ENCODE measurements at places on chromosomes 3 and 15.

- no peak for DNase-seq
These were observed 32.8 kb downstream of the MYH15 start for GRCh38 chr3:108477511-108478147.

DNA sequence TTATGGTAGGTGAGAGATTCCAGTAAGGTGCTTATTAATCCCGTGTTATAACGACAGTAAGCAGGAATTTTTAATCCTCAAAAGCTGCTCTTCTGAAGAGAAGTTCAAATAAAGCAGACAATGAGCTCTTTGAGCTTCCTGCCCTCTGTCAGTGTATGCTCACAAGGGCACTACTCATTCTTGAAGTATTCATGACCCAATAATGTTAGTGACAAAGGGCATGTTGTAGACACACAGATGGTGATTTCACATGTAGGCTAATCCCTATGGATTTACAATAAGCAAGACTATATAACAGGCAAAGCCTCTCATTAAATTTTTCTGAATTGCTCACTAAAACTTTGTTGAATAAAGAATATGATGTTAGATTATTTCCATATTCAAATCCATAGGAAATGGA is 578.6 kb downstream of the RSL24D1 start:
- DNase-seq, result no peak

- no peak for DNase-seq
These were observed 989 bp upstream of the PPIB start for GRCh38 chr15:64163659-64164362.

DNA sequence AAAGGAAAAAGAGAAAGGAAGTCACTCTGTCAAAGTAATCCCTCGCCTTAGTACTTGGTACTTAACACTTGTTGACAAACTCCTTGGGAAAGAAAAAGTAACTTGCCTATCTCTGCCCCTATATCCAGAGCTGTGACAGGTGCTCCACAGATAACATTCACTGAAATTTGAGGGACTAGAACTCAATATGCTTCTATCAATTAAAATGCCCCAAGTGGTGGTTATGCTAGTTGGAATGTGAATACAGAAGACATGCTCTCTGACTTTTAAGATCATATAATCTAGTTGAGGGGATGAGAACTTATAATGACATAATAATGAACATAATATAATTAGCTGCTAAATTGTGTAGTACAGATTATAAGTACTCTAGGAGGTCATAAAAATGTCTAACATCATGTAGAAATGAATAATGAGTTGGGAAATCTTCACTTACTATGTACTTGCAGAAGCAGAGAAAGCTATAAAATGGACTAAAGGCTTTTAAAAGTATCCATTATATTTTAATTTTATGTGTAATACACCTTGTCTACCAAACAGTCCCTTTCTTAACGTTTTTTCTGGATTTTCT is 153.1 kb upstream of the CCDC54 start:
- no peak for DNase-seq

GRCh38 chr15:60391722-60392315 is 6.0 kb downstream of the ANXA2 start:
- DNase-seq, result no peak

DNA sequence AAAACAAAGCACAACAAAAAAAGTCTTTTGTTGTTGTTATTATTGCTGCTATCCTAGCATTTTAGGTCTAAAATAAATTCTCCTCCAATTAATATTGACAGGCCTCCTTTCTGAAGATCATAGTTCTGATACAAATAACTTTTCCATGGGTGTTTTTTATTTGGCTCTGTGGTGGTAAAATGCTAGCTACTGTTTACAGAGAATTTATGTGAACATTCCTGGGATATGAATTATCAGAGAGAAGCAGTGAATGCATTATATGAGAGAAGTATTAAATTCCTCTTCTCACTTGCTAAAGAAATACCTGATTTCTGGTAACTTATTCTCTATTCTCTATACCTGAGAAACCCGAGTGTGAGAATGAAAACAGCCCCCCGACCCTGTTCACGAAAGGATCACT is 57.5 kb upstream of the TMCO5A start:
- DNase-seq, result no peak

GRCh38 chr3:187648177-187648576 is 22.0 kb downstream of the SST start:
- no peak for DNase-seq

GRCh38 chr3:4979428-4980228 is at the start of gene BHLHE40:
BHLHE40 (plus strand) TSS chr3:4979437; CDS start chr3:4979719, 282 bp downstream.
- no peak for DNase-seq

DNA sequence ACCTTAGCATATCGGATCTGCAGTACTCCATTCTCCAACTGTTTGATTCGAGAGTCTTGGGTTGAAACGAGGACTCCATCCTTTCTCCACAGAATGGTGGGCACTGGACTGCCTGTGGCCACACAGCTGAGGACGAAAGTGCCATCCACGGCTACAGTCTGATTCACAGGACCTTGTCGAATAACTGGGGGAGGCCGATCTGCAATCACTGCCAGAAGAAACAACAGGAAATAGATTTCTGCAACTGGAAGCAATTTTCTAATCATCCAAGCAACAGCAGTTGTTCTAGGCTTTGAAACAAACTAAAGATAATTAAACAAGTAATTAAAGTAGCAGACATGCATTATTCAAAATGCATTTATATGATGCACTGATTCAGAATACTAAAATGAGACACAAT is 1097.7 kb downstream of the ROBO1 start:
- no peak for DNase-seq

DNA sequence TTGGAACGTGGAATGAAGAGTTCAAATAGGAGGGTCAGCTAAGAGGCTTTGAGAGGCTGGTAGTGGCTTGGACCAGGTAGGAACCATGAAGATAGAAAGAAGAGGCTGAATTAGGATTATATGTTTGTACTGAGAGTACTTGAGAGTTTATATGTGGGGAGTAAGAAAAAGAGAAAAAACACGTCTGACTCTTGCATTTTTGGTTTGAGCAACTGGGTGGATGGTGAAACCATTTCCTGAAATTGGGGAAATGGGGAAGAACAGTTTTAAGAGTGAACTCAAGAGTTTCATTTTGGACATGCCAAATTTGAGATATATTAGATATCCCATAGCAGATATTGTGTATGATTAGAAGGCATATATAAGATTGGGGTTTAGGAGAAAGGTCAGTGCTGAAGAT is 92.9 kb upstream of the TNIK start:
- DNase-seq, result no peak

DNA sequence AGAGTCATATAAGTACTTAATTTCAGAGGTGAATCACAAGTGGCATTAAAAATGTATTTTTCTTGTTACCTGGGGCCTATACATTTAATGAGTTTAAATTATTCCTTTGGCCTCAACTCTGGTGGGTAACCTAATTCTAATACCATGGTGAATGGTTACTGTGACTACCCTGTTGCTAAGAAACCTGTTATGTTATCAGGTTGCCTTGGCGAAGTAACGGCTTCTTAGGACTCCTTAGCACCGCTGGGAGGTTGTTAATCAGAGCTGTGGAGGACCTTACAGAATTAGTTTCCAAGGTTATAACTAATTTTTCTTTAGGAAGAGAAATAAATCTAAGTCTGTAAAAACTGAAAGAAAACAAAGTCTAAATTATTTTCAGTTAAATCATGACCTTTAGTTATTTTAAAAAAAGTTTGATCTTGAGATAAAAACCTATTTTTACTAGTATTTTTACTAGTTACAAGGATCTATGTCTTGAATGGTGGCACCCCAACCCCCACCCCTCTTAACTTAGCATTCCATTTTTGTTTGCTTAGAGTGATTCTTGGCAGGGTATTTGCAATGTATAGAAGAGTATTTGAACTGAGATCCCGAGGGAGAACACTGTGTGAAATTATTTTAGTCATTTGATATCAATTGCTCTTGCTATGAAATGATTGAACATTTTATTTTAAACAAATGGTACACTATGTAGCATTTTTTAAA is 155.5 kb downstream of the FNDC3B start:
- DNase-seq, result no peak

DNA sequence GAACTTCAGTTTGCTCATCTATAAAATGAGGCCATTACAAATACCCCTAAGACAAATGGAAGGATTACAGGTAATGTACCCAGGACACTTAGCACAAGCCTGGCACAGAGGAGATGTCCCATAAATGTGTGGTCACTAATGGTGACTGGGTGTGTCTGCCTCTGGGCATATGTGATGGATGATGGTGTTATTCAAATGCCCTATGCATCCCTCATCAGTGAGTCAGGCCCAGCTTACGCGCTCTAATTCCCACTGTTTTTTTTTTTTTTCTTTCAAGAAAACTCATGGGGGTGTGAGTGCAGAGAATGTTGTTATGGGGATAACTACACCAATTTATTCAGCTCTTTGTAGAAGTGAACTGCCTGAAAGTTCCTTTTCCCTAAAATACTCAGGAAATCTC is 23.6 kb upstream of the KIF23 start:
- no peak for DNase-seq

- DNase-seq, result no peak
These were observed 6.7 kb downstream of the COLQ start for GRCh38 chr3:15514663-15515340.

DNA sequence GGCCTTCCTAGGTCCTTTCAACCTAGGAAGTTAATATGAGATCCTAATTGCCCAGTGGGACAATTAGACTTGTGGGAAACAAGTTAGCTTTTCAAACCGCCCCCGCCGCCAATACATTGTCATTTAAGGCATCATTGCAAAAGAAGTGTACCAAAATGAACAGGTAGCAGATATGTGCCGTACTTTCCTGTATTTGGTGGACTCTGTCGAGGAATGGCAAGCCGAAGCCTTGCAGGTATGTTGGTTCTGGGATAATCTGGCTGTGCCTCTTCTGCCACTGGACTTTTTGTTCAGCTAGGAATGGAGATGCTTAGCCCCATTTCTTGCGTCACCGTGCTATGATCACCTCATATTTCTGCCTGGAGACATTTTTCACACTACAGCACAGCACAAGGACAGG is 157.5 kb downstream of the CACNA1D start:
- DNase-seq, result no peak

DNA sequence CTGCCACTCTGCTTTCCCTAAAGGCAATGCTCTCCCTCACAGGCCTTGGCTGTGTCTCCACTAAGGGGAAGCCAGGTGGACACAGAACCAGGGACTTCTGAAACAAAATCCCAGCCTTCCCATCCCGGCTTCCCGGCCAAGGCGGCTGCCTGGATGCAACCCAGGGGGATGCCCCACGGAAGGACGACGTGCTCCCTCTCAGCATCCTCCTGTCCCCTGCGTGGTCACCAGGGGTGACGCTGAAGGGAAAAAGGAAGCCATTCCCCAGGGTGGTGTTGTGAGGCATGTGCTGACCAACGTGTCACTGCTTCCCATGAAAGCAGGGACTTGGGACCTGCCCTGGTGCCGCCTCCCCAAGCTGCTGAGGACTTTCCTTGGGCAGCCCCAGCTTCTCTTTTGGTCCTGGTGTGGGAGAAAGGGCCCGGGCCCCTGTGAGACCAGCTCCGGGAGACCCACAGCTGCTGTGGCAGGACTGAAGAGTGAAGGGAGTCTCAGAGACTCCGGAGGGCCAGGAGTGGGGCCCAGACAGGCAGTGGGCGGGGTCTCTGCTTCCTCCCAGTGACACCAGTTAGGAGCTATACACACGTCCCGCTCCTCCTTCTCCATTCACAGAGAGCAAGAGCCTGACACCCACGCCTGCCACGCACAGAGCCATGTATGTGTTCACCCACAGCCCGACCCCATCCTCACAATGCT is 139.2 kb downstream of the NUP210 start:
- DNase-seq, result no peak

DNA sequence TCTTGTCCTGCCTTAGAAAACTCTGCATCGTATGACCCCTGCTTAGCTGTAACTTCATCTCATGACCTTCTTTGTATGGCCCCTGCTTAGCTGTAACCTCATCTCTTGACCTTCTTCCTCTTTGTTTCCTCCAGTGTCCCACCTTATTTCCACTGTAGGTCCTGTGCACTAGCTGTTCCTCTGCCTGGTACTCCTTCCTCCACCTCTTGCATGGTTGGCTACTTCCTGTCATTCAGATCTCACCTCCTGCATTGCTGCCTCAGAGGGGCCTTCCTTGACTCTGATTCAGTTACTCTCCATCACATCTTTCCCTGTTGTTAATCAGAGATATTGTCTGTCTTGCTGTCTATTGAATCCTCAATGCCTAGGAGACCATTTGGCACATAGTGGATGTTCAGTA is 63.2 kb downstream of the PDE8A start:
- DNase-seq, result no peak

DNA sequence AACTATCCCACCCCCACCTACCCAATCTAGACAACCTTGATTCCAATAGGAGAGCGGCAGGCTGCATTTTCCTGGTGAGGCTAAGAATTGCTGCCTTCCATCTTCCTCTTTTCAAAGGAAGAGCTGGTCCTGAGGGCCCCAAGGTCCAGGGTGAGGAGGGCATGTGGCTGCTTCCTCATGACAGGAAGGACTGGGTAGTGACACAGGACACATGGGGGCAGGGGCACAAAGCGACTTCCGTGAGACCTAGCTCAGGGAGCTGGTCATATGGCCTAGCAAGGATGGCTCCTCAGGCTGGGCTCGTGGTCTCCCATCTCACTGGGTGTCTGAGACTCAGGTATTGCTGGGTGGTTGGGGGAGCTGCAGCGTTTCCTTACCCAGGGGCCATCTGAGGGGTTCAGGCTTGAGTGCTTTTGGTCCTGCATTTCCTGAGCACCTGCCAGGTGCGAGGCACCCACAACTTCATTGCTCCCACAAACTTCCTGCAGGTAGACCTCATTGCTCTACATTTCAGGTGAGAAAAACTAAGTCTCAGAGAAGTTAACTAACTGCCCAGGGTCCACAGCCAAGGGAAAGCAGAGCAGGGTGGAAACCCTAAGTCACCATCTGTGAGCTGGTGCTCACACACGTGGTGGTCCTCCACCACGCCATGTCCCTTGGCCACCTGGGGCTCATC is 160.0 kb upstream of the TLE3 start:
- DNase-seq, result no peak

GRCh38 chr15:40435023-40435709 is 5.6 kb upstream of the BAHD1 start:
- no peak for DNase-seq

GRCh38 chr3:196492080-196492479 is 11.5 kb downstream of the RNF168 start:
- no peak for DNase-seq

DNA sequence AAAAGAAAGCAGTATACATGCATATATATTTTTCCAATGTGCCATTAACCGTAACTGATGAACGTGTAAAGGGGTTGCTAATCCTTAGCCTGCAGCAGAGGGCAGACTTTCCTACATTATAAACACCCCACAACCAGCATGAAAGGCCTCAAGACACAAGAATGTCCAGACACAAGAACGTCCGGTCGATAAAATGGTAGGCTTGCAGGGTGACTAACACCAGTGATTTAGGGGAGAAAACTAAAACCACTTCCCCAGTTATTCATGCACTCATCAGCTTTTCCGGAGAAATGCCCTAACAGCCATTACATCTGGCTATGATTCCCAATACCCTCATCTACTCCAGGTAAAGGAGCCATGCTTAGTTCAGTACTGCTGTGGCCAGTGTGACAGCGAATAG is 57.4 kb downstream of the LRTM1 start:
- no peak for DNase-seq

All from pulmonary artery endothelial cell (primary cell).